CD4-positive, CD25-positive, alpha-beta regulatory T cell (primary cell): ENCODE measurements at places on chromosomes 2 and 18. TPM values are rescaled to one million over a fixed set of nuclear protein-coding genes. Genes with fewer than 3 reads are reported as not detected.

GRCh38 chr2:160564591-160564990, 71.0 kb upstream of the RBMS1 start:
- no peak for DNase-seq

DNA sequence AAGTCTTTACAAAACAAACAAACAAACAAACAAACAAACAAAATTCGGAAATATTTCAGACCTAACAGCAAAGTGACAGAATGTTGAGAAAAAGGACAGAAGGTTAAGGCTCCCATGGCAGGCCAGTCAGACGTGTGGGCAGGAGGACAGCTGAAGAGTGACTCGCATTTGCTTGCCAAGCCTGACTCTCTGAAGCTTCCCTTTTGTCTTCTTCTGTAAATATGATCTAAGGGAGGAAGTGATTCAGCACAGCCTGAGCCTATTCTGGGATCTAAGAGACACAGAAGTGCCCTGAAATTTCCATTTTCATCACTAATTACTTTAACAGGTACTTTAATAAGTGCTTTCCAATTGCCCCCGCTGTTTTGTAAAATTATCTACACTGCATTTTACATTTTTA, 134.0 kb upstream of the LYPD1 start:
- no peak for DNase-seq

DNA sequence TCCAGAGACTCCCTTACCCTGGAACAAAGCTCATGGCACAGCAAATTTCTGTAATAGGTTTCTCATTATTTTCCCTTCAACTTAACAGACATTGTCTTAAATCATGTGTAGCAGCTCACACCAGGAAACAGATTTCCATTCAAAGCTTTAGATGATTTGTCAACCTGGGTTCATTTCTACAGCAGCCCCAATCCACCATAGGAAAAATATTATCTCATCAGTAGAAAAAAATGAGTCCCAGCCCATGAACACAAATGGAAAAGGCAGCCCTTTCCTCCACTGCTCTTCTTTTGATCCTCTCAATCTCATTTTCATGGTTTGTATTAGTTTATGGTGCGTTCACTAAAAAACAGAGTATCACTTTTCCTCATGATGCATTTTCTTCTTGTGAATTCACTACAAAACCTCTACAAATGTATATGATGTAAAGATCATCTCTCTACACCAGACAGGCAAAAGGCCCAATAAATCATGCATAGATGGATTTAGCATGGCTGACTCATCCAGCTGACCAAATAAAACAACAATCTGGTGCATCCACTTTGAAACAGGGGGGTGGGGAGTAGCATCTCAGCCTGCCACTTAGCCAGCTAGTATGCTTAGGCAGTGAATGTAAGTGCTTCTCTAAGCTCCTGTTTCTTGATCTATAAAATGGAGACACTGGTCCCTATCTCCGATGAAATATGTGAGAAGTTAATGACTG, 78.6 kb downstream of the SATB2 start:
- DNase-seq = no peak

DNA sequence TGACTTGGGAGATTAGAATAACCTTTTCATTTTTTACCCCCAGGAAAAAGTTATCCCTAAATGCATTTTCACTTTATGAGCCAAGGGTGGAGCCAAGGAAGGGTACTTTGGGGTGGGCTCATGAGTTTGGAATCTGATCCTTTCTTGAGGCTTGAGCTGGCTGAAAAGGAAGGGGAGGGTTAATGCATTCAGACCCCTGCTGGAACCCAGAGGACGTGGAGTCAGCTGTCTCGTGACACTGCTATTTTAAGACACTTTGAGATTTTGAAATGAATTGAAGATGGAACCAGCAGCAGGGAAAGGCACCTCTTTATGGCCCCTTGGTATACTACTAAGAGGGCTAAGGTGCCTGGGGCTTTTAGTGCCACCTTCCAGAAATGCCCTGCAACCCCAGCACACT, 90.4 kb downstream of the MARCHF4 start:
- DNase-seq = no peak

The DLGAP1 gene
- polyA plus RNA-seq = 0.68 TPM
